Activated CD8-positive, alpha-beta memory T cell treated with anti-CD3 and anti-CD28 coated beads for 4 hours (primary cell): ENCODE measurements at places on chromosomes 5 and 9.

DNA sequence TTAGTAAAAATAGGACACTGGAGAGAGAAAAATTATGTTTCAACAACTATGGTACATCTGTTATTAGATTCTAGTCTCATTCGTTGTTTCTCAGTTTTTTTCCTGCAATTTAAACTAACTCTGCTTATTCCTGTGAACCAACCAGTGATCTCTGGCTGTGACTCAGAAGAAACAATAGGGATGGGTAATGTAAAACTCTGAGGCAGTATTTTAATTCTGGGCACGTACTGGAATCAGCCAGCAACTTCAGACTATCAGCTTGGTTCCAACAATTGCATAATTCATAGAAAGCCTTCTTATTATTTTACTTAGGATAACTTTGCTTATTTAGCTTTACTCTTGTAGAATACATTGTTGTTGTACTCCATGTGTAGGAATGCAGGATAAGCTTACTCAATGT is 28.8 kb downstream of the MLLT3 start:
- DNase-seq = no peak

DNA sequence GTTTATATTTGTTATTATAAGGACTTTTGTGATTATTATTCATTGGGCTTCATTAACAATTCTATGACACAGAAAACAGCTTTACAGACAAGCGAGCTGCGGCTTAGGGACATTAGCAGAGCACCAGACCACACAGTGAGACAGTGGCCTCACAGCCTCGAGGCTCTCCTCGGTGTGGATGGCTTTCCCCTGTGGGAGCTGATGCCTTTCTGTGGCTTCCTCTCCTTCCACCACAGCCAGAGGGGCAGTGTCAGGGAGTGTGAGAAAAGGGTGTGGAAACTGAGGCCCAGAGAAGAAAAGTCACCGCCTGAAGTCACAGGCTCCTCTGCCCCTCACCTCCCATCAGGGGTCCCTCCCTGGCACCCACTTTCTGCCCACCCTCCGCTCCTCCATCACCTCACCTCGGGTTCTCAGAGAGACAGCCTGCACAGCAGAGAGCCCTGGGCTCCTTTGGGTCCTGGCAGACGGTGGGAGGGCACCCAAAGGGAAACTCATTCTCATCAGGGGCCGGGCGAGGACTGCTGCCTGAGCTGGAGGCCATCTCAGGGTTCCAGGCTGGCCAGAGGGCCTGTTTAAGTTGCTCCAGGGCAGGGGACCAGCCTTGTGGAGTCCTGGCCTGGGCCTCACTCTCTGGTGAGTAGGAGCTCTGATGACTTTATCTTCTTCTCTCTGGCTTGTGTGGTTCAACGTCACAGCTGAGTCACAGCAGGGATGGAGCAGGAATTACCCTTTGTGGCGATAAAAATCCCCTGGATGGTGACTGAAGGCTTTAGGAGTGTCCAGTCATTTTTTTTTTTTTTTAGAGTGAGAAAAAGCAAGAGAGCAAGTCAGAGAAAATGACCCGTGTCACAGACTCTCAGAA is 830 bp downstream of the TRAF1 start:
- peak; percentile 74 for DNase-seq

DNA sequence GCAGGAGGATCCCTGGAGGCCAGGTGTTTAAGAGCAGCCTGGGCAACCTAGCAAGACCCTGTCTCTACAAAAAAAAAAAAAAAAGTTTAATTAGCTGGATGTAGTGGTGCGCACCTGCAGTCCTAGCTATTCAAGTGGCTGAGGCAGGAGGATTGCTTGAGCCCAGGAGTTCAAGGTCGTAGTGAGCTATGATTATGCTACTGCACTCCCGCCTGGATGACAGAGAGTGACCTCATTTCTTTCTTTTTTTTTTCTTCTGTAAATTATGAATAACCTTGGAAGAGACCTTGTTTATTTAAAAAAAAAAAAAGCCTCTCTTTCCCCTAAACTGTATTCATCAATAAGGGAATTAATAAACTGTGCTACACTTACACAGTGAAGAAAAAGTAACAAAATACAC is 43.6 kb upstream of the SLC30A5 start:
- no peak for DNase-seq

DNA sequence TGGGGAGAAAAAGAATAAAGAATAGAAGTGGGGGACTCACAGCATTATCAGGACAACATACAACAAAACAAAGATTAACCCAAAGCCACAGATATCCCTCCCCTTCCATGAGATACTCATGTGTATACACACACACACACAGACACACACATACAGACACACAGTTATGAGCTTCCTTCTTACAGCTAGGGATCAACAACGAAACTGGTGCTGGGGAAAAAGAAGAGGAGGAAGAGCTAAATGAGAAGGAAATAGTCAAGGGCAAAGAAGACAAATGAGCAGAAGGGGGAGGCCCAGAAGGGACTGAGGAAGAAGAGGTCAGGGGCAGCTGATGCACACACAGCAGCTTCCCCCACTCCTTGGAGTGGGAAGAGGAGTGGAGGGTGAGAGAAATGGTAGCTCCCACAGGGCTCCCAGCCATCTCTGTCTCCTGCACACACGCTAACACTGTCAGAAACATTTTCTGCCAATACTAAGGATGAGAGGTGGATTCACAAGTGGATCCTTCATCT is 66.2 kb downstream of the SIL1 start:
- no peak for DNase-seq

GRCh38 chr9:18111146-18111545 is 362.8 kb upstream of the ADAMTSL1 start:
- no peak for DNase-seq

GRCh38 chr9:20426019-20426418 is 196.3 kb downstream of the MLLT3 start:
- DNase-seq = no peak

GRCh38 chr5:4252385-4252784 is 656.8 kb downstream of the IRX1 start:
- DNase-seq = no peak

DNA sequence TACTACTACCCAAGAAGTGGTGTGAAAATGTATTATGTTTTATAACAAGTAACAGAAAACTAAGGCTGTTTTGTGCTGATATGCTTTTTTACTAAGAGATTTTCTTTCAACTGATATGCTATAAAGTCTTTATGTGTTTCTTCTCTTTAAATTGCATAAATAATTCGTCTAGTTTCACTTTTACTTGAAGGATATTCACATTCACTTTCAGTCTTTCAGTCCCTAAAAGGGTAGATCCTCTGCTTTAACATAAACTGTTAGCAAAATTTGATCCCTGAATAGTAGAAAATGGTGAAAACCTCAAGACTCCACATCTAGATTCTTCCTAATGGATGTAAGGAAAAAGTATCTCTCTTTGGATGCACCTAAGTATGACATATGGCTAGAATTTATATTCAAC is 69.0 kb upstream of the FST start:
- no peak for DNase-seq

DNA sequence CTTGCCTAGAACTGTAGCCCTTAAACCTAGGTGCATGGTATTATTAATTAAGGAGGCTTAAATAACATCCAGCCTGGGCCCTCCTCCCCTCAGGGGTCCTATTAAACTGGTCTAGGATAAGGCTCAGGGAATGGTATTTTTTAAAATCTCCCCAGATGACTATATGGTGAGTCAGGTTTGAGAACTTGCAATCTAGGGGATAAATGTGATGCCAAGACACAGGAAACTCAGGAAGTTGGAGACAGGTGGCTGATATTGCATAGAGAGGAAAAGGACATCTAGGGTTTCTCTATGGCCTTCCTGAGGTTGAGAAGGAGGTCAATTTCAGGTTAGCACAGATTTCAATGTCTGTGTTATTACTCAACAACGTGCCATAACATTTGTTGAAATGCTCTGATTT is 581.0 kb downstream of the TLE1 start:
- no peak for DNase-seq

DNA sequence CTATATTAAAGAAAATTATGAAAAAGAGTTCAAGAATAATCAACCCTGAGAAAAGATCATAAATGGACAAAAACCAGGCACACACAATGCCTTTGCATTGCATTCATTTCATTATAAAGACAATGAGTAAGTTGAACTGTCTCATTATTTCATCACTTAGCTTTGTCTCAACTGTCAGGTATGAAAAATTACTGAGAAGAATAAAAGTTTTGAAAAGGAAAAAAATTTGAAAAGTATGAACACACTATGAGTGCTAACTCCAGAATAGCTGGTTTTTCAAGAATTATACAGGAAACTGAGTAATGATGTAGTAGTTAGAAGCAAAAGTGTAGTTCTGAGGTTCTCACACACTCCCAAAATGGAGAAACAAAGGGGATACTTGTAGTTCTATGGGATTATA is 16.3 kb upstream of the ANXA1 start:
- no peak for DNase-seq

DNA sequence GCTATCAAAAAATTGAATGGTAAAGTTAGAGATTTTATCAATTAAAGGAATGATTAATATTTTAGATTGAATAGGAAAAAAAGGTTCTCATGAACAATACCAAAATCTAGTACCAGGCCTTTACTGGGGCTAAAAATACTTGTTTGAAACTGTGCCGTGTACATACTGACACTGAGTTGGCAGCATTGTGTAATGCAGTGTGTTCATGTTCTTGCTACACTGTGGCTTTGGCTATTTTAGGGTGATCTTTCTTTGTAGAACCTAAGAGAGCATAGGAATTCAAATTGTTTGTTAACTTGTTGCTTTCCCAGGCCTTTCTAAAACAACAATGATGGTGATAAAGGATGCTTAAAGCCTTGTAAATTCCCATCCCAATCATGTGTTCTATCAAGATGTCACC is 80.9 kb downstream of the KIF4B start:
- DNase-seq = no peak
